Neural crest cell (in vitro differentiated cells): ENCODE measurements at places on chromosomes 11 and 22. TPM values are rescaled to one million over a fixed set of nuclear protein-coding genes. Genes with fewer than 3 reads are reported as not detected.

The BAIAP2L2 gene
- total RNA-seq, result 0.51 and 0.52 TPM in 2 replicates

The MUC5B gene
- total RNA-seq, result 0.36 and 0.42 TPM in 2 replicates

The CCDC88B gene
- total RNA-seq, result 0.91 and 1.1 TPM in 2 replicates

The NLRP14 gene
- 0.30 and 0.51 TPM in 2 replicates for total RNA-seq

DNA sequence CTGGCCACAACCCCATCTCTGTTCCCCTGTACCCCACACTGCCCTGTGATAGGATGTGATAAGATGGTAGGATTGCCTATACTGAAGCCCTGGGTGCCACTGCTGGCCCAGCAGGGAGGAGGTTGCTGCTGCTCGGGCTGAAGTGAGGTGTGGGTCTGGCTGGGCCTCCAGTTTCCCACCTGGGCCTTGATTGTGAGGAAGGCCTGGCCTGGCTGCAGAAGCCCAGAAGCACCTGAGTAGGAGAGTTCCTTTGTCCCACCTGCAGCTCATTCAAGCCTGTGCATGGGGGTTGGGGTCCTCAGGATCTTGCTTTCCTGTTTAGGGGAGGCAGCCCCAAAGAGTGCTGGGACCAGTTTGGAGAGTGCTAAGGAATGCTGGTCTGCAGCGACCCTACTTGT is 3.3 kb downstream of the ST3GAL4 start:
- DNase-seq, result no peak
- H3K27me3 ChIP-seq, result no peaks in the 10 kb centered on the region
- no peak overlapping the region for H3K27ac ChIP-seq
- H3K4me3 ChIP-seq, result peak overlapping the region; percentile 68
- H3K36me3 ChIP-seq, result no peaks in the 10 kb centered on the region
- H3K4me1 ChIP-seq, result peaks cover 57% of the 10 kb centered on the region

GRCh38 chr11:40241524-40242051 is 1217.9 kb downstream of the LRRC4C start:
- H3K4me1 ChIP-seq, result no peaks in the 10 kb centered on the region
- H3K36me3 ChIP-seq, result no peaks in the 10 kb centered on the region
- H3K27me3 ChIP-seq, result no peaks in the 10 kb centered on the region
- no peak overlapping the region for H3K27ac ChIP-seq

GRCh38 chr22:50703726-50704509 is 31.3 kb downstream of the SHANK3 start:
- DNase-seq, result no peak
- no peaks in the 10 kb centered on the region for H3K27me3 ChIP-seq
- H3K36me3 ChIP-seq, result peaks cover 2% of the 10 kb centered on the region
- peaks cover 33% of the 10 kb centered on the region for H3K4me1 ChIP-seq
- peak overlapping the region; percentile 50 for H3K27ac ChIP-seq

- no peaks in the 10 kb centered on the region for H3K4me1 ChIP-seq
- H3K36me3 ChIP-seq, result peaks cover 48% of the 10 kb centered on the region
- no peaks in the 10 kb centered on the region for H3K27me3 ChIP-seq
Measured at GRCh38 chr11:94895451-94895850, 77.9 kb downstream of the CWC15 start.

DNA sequence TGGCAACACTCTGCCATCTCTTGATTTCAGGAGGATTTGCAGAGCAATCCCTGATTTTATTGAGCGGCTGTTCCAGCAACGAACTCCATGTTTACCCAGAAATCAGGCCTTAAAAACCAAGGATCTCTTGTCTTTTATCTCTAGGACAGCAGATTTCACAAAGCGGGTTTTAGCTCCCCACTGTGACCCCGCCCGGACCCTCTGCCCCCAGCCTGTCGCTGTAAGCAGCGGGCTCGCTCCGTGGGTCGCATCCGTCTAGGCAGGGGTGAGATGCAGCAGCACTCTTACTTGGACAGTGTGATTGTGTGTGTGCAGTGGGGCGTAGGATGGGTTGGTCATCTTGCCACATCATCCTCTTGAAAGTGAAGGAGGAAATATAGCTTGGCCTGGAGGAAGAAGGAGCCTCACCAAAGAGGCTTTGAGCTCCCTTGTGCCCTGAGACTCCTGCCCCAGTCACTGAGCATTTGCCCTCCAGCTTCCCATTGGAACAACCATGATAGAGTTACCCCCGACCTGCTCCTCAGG is 189.2 kb upstream of the TBCEL start:
- peak overlapping the region; percentile 22 for H3K4me3 ChIP-seq
- no peak for DNase-seq
- no peaks in the 10 kb centered on the region for H3K27me3 ChIP-seq
- no peaks in the 10 kb centered on the region for H3K36me3 ChIP-seq

DNA sequence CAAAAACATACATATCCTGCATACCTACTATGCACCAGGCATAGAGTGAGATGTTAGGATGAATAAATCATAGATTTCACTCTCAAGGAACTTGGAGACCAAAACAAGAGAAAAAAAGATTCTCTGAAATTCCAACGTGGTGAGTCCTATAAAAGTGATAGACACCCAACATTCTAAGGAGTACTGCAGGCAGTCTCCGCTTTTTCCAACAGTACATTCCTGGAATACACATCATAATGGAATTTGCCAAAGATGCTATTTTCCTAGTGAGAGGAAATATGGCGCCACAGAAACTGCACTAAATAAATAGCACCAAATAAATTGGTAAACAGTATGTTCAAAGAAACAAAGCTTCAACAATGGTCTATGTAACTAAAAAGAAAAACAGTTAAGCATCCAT is 6.0 kb downstream of the TMEM123 start:
- DNase-seq, result no peak
- H3K4me3 ChIP-seq, result no peak overlapping the region
- peaks cover 33% of the 10 kb centered on the region for H3K4me1 ChIP-seq
- H3K27me3 ChIP-seq, result no peaks in the 10 kb centered on the region
- H3K27ac ChIP-seq, result no peak overlapping the region

DNA sequence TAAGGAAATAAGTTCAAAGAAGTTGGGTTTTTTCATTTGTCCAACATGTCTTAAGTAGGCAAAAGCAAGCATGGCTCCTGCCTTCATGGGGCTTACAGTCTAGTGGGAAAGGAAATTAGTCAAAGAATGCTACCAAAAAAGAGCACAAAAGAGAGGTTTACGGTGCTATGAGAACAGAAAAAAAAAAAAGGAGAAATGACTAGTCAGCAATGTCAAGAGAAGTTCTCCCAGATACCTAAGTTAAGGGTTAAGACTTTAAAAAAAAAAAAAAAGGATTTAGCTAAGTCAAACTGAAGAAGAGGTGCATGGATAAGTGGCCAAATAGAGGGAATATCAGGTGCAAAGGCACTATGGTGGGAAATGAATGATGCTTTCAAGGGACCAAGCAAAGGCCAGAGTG is 29.3 kb downstream of the SERGEF start:
- peaks cover 9% of the 10 kb centered on the region for H3K36me3 ChIP-seq
- no peaks in the 10 kb centered on the region for H3K27me3 ChIP-seq
- DNase-seq, result no peak
- H3K27ac ChIP-seq, result no peak overlapping the region
- no peaks in the 10 kb centered on the region for H3K4me1 ChIP-seq

DNA sequence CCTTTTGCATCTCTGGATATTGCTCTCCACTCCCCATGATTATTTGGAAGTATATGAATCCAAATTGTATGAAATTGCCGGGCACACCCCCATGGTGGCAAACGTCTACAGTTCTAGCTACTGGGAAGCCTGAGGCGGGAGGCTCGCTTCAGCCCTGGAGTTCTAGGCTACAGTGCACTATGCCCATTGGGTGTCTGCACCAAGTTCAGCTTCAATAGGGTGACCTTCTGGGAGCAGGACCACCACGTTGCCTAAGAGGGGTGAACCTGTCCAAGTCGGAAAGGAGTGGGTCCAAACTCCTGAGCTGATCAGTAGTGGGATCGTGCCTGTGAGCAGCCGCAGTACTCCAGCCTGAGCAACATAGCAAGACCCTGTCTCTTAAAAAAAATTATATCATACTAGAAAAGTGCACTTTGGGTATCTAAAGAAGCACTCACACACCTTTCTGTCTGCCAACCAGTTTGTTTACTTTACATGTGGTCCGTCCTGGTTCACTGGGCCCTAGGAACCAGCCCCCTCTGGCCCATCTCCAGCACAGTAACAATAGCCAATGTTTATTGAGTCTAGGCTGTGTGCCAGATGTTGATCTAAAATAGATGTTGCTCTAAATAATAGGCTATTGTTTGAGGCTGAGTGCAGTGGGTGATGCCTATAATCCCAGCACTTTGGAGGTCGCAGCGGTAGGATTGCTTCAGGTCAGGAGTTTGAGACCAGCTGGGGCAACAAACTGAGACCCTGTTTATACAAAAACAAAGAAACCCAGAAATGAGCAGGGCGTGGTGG is 16.4 kb upstream of the KAT5 start:
- DNase-seq, result no peak
- no peaks in the 10 kb centered on the region for H3K36me3 ChIP-seq
- H3K27me3 ChIP-seq, result peaks cover 18% of the 10 kb centered on the region
- no peak overlapping the region for H3K4me3 ChIP-seq
- H3K27ac ChIP-seq, result no peak overlapping the region

DNA sequence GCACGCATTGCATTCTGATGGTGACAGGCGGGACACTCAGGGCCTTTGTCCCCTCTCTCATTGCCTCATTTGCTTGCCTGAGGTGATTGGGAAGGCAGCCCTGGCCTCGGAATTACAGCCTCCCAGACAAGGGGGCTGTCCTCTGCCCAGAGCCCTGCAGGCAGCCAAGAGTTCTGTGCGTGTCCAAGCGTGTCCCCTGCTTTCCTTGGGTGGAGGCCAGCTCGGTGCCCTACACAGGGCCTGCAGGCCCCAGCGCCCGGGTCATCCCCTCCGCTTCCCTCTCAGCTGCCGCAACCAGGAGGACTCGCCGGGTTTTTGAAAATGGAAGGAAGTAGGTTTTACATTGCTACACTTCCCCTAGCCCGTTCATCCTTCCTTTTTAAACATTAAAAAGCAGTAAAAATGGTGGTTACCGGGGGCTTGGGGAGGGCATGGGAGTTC is 1.9 kb downstream of the GRAMD4 start:
- H3K27ac ChIP-seq, result peak overlapping the region; percentile 95
- H3K27me3 ChIP-seq, result no peaks in the 10 kb centered on the region
- peaks cover 24% of the 10 kb centered on the region for H3K4me1 ChIP-seq
- H3K36me3 ChIP-seq, result no peaks in the 10 kb centered on the region
- H3K4me3 ChIP-seq, result no peak overlapping the region
- no peak for DNase-seq
